ENCODE measurements at places on chromosomes 13 and 19.

DNA sequence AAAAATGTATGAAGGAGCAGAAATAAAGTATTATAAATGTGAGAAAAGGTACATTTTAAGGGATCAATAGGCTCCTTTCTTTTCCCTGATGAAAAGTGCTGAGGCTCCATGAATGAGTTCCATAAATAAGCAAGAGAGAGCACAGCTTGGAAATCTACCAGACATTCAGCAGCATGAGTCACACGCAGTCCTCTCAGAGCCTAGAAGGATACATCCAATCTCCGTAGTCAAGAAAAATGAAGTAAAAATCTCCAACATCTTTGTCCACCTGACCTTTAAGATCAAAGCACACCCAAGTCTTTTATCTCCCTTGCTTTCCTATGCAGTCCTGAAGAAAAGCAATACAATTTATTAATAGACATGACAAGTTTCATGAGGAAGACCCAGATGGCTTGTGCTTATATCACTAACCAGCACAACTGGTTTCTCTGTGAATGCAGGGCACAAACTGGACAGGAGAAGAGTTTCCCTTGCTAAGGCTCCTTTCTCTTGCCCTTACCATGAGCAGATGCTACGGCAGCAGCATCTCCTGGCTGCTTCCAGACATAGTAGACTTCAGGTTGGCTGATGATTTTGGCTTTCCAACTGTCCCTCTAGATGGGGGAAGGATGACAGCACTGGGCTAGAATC, 730.8 kb downstream of the EFNB2 start:
- no peak for DNase-seq

DNA sequence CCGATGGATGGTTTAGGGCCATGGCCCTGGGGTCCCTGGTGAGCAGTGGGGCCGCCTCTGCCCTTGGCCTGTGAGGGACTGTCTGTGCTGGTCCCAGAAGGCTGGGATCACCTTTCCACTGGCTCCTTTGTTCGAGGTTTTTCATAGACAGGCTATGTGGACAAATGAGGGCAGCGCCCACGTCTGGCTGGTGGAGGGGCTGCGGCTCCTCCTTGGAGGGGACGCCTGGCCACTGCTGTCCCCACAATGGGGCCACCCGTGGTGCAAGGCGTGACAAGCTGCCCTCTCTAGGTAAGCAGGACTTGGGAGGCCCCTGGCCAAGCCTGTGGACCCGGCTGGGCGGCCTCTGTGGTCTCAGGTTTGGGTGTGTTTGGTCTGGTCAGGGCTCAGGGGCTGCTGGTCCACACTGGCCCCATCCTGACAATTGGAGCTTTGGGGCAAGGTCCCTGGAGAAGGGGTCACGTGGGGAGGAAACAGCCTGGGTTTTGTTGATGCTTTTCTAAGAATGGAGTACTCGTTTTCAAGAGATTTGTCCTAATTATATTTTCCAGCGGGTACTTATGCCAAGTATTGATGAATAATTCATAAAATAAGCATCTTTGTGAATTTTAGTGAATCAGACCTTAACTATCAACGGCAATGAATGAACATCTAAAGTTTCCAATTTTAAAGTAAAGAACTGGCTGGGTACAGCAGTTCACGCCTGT, 33.3 kb downstream of the MCF2L start:
- DNase-seq: no peak

- no peak for DNase-seq
Observed at GRCh38 chr19:44685877-44686276, 13.1 kb upstream of the CEACAM16 start.

DNA sequence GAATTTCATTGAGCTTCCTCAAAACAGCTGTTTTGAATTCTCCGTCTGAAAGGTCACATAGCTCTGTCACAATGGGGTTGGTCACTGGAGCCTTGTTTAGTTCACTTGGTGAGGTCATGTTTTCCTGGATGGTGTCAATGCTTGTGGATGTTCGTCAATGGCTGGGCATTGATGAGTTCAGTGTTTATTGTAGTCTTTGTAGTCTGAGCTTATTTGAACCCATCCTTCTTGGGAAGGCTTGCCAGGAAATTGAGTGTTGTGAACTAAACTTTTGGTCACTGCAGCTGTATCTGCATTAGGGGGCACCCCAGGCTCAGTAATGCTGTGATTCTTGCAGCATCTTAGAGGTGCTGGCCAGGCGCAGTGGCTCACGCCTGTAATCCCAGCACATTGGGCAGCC, 22.0 kb downstream of the BLOC1S3 start:
- DNase-seq: no peak

DNA sequence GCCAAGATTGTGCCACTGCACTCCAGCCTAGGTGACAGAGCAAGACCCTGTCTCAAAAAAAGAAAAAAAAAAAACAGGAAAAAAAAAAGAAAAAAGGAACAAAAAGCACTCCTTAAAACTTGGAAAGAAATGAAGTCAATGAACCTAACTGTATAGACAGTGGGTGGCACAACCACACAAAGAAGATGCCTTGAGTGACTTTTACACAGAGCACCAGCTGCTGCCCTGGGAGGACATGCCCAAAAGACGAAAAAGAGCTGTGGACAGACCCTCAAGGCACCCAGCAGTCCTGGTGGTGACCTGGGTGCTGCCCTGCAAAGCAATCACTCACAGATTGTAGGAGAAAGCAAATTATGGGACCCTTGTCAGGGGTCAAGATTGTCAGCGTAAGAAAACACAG, 5.9 kb upstream of the LAMP1 start:
- no peak for DNase-seq

DNA sequence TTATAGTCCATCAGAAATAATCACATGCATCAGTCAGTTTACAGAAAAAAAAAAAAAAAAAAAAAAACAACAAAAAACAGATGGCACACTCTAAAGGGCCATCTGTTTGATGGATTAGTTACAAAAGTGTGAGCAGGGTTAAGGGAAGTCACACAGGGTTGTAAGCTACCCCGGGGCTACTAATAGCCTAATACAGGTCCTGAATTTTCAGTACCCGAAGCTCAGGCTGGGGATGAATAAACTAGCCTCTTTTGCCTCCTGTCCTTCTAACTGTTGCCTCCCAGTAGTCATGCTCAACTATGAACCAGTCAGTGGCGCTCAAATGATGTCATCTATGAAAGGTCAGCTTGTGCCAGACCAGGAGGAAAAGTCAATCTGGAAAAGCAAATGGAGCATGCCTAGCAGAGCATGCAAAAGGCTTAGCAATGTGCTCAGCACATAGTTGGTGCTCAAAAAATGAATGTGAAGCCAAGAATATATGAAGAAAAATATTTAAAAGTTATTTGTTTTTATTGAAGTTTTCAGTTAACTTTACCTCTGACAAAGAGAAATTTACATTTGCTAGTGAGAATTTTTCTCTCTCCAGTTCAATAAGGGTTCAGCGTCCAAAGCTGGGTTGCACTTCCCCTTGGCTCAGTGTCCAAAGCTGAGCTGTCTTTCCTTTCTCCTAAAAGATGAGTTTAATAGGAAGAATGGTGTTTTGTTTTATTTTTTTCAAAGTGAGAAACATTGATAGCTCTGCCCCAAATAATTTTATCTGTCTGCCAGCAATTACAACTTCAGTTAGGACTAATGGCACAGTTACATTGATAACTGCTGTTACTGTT, 30.8 kb upstream of the LRCH1 start:
- no peak for DNase-seq

- no peak for DNase-seq
Observed at GRCh38 chr19:49727217-49728030, 35.7 kb downstream of the TSKS start.

- DNase-seq: no peak
Observed at GRCh38 chr19:45791744-45792469, 738 bp downstream of the DMWD start.

- no peak for DNase-seq
Observed at GRCh38 chr19:48501494-48502349, 9.9 kb downstream of the LMTK3 start.

DNA sequence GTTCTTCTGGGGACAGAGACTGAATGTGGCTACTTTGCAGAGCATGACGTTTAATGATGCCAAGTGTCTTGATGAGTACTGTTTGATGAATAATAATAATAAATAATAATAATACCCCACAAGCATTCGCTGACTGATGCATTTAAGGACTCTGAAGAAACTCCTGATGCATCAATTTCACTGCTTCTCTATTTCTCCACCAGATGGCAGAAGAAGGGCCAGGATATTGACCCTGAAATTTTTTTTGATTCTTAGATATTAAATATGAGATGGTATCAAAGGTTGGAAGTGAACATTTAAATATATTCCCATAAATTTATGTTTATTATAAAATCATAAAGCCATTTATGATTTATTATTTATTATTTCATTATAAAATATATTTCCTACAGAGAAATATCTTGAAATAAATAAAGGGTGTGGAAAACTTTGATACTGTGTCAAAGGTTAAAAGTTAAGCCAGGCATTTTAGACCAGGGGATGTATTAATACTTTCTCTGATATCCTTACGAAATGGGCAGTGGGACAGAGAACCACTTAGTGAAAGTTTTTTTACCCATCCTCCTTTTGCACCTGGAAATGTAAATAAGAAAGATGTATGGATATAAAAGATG, 170.9 kb downstream of the LACC1 start:
- no peak for DNase-seq

- no peak for DNase-seq
Observed at GRCh38 chr13:28442839-28443238, 52.1 kb downstream of the FLT1 start.

- no peak for DNase-seq
Observed at GRCh38 chr13:73248711-73249580, 190.1 kb downstream of the KLF5 start.

DNA sequence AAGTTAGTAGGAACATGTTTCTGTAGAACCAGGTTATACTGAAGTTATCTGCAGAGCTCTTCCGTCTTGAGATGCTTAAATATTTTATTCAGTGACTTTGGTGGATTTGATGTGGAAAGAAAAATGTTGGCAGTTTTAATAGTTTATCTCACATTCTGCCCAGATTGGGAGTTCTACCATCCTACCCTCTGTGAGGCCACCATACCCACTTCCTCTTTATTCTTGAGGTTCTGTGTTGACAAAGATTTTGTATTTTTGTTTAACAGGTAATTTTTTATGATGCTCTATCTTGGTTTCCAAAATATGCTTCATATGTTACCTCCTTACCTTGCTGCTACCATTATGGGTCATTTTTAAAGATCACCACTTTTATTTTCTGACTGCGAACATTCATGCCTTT, 156.2 kb upstream of the ATXN8OS start:
- DNase-seq: no peak
